ENCODE measurements at places on chromosomes 6 and 20. TPM values are rescaled to one million over a fixed set of nuclear protein-coding genes. Genes with fewer than 3 reads are reported as not detected.

The PRICKLE4 gene
- 0.44 TPM for total RNA-seq

DNA sequence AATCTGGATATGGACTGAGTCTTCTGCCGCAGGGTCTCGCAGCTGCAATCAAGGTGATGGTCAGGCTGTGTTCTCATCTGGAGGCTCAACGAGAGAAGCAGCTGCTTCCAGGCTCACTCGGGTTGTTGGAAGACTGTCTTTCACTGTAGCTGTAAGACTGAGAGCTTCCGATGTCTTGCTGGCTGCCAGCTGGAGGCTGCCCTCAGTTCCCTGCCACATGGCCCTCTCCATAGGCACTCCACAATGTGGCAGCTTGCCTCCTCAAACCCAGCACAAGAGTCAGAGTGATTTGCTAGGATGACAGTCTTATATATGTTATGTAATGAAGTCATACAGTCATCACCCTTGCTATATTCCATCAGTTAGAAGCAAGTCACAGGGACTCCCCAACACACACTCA is 290.5 kb upstream of the CDYL start:
- no peak for DNase-seq

The CFAP61 gene
- not detected for total RNA-seq

DNA sequence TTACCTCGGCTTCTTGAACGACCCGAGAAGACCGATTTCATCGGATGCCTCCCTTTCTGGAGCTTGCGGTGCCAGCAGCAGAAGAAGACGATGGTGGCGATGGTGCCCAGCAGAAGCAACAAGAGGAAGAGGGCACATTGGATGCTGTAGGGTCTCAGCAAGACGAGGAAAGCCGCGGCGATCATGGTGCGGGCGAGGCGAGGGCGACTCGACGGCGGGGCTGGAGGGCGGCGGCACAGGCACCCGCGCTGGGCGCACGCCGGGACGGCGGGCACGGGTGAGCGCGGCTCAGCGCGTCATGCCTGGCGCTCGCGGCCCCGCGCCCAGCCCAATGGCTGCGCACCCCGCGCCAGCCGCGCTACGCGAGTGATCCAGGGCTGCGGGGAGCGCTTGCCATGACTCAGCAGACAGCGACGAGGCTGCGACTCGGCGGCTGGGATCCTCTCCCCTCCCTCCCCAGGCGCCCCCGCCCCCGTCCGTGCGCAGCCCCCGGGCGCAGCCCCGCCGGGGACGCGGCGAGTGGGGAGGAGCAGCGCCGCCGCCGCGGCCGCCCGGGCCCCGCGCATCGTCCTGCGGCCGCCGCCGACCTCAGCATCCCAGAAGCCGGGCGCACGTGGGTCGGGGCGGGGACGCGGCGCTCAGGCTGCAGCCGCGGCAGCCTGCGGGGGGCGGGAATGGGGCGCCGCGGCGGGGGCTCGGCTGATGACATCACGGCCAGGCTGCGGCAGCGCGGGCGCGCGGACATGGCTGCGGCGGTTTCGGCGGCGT is at the start of gene BEND6:
TSS of gene BEND6 (plus strand) at position 705 of the 768 bp plus-strand sequence. CDS start 26,704 bp downstream, outside the sequence.
- no peak for DNase-seq

DNA sequence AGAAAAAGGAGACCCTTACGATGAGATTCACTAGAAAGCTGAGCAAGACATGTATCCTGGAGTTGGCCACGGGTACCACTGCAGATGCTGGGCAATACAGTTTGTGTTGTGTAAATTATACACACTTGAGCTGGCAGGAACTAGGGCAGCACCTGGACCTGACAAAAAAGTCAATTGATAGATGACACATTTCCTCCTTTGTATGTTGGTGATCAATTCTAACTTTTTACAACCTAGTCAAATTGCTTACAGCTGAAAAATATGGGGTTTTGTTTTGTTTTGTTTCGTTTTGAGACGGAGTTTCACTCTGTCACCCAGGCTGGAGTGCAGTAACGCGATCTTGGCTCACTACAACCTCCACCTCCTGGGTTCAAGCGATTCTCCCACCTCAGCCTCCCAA is 108.9 kb downstream of the UST start:
- DNase-seq = no peak

The C2 gene
- 3.7 TPM for total RNA-seq

The KCNS1 gene
- total RNA-seq = not detected

The SLC22A7 gene
- not detected for total RNA-seq

The MLN gene
- not detected for total RNA-seq

DNA sequence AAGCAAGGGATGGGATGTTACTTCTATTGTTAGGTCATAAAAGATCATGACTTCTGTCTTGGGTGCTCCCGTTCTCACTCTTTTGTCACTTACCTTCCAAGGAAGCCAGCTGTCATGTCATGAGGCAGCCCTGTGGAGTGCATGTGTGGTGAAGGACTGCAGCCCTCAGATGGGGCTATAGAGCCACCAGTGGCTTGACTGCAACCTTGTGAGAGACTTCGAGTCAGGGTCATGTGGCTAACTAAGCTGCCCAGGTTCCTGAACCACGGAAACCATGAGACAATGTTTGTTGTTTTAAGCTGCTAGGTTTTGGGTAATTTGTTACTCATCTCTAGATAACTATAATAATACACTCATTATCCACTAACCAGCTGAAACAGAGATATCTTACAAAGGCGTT is 477.1 kb downstream of the BTBD3 start:
- no peak for DNase-seq

The APOBEC2 gene
- total RNA-seq = not detected

GRCh38 chr6:167113935-167114910 is 8.7 kb upstream of the CCR6 start:
- no peak for DNase-seq

DNA sequence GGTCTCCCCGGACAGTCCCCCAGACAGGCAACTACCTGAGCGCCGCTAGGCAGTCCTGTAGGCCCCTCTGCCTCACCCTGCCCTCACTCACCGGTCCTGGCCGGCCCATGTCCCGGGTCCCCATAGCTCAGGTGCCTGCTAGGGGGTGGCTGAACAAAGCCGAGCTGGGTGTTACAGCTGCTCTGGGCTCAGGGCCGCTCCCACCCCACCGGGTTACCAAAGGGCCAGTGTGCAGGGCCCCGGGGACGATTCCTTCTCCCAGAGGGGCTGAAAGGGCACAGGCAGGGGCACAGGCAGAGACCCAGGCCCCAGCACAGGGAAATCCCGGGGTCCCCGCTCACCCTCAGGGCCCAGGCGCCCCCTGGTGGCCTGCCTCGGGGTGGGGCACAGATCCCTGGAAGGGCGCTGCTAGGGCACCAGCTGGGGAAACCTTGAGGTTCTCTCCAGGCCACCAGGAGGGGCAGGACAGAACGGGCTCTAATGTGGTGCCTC is 118.4 kb downstream of the GRM4 start:
- peak; percentile 53 for DNase-seq

GRCh38 chr6:76940191-76940590 is 523.1 kb downstream of the HTR1B start:
- no peak for DNase-seq

DNA sequence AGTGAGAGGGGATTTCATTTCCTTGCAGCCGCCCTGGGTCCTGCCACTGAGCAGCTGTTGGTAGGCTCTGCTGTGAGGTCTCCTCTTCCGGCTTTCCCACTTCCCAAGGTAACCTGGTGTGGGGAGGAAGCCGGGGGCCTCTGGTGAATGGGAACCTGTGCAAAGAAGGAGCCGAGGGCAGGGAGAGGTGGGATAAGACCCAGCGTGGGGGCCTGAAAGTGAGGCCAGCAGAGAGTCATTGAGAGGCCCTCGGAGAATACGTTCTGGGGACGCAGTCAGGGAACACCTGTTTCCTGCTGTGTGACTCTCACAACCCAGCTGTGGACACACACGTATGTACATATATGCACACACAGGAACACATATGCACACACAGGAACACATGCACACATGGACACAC is 100.7 kb downstream of the CDH26 start:
- DNase-seq = no peak

The TRIM10 gene
- total RNA-seq = not detected

DNA sequence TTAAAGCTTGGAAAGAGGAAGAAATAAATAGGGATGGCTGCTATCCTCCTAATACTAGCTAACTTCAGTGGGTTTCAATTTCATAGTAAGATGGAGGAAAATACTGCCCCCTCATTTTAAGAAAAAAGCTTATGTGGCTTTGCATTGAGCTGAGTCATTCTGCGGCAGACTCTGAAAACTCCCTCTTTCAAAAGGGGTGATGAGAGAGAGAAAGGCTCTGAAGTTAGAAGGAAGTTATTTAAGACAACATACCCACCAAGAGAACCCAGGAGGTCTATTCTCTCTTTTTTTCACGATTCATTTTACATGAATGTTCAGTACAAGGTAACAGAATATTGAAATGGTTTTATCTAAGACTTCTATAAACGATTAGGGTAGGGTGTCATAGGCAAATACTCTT is 4.5 kb downstream of the PRDM13 start:
- DNase-seq = no peak

The NECAB3 gene
- total RNA-seq = 29.7 TPM

DNA sequence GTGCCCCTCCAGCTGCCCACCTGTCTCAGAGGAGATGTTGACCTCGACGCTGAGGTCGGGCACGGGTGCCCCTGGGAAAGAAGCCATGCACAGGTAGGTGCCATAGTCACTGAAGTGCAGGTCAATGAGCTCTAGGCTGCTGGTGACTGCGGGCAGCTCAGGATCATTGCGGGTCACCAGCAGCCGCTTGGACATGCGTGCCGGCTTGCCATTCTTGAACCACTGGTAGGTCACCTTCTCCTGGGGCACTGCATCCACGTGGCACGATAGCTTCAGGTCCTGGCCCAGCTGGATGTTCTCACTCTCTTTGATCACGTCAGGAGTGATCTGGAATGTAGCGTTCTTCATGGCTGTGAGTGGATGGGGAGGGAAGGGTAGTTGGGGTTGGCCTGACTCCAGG is 45.7 kb downstream of the MDGA1 start:
- DNase-seq = no peak

DNA sequence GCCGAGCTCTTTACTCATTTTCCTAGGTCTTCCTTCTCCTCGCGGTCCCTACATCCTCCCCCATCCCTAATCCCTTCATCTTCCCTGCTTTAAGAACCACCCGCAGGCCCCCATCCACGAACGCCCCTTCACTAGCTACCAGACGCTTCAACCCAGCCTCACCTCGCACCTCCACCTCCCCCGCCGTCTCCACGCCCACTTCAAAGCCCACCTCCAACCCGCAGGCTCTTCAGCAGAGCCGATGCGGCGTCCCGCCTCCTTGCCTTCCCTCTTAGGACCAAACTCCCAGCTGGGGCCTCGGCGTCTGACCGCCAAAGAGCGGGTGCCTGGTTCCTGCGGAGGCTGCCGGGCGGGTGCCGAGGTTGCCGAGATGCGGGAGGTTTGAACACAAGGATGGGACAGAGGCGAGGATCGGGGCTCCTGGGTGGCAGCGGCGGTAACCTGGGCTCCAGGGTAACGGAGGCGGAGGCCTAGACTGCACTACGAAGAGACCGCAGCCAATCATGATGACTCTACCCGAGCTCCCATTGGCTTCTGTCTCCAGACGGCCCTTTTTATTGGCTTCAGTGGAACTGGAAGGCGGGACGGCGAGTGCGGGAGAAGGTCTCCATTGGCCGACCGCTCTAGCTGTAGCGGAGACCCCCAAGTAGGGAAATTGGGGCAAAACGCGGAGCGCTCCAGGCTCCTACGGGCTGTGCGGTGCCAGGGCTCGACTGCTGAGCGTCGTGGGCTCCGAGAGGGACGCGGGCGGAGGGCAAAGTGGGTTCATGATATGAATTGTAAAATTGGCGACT is at the start of gene LCA5:
TSS of gene LCA5 (minus strand) at position 477 of the 794 bp plus-strand sequence. CDS start 18,536 bp downstream, outside the sequence.
- peak; percentile 80 for DNase-seq

The SLC22A23 gene
- total RNA-seq = 6.2 TPM

GRCh38 chr6:134519465-134519864 is 201.6 kb upstream of the SGK1 start:
- peak; percentile 35 for DNase-seq

GRCh38 chr6:110180228-110181008 is at the start of gene CDC40:
CDC40 (plus strand) TSS chr6:110180427; CDS start chr6:110180445, 18 bp downstream.
- DNase-seq = peak; percentile 68

DNA sequence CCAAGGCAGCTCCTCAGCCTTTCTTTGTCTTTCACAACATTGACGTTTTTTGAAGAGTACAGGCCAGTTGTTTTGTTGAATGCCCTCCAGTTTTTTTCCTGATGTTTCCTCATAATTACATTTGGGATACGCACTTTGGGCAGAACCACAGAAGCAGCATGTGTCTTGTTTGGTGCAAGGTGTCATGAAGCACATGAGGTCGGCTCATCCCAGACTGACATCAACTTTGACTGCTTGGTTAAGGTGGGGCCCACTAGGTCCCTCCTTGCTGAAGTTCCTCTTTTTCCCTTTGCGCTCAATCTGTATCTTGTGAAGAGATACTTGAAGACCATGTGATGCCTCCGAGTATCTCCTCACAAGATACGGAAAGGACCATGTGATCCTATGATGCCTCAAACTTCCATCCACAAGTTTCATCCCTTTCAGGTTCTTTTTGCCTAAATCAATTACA is 10.5 kb downstream of the SNAI1 start:
- no peak for DNase-seq

DNA sequence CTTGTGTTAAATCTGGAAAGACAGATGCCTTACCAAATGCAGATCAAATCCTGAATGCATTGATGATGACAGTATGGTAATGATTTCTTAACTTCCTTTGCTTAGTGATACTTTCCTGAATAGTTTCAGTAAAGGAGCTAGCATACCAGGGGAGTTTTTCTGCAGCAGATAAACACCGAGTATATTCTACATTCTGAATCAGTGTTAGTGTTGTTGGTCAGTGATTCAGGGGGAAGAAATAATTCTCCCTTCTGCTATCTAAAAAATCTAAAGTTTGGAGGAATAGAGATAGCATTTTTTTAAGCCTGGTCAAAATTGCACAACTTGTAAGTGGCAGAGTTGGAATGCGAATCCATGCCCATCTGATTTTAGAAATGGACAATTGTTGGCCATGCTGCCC is 512.2 kb upstream of the MARCKS start:
- no peak for DNase-seq

- no peak for DNase-seq
These were observed 1.1 kb upstream of the MYB start for GRCh38 chr6:135179920-135180541.

The ZC2HC1B gene
- not detected for total RNA-seq

GRCh38 chr20:60372822-60373221 is 414.6 kb downstream of the CDH26 start:
- no peak for DNase-seq

- no peak for DNase-seq
These were observed 724.1 kb downstream of the KIF16B start for GRCh38 chr20:15848995-15849610.

GRCh38 chr20:19812056-19812455 is 54.0 kb downstream of the RIN2 start:
- no peak for DNase-seq

Data from T-cell (primary cell).